ENCODE measurements at places on chromosomes 2 and 18. TPM values are rescaled to one million over a fixed set of nuclear protein-coding genes. Genes with fewer than 3 reads are reported as not detected.

TGFA gene
- total RNA-seq, result 4.9 TPM

NEURL3 gene
- total RNA-seq, result 4.3 TPM

ACMSD gene
- not detected for total RNA-seq

WDR35 gene
- 17.7 TPM for total RNA-seq

MYL12B gene
- 305 TPM for total RNA-seq

REEP1 gene
- 3.8 TPM for total RNA-seq

CAPN14 gene
- 0.16 TPM for total RNA-seq

PKDCC gene
- 95.4 TPM for total RNA-seq

ACSL3 gene
- 50.9 TPM for total RNA-seq

EHD3 gene
- total RNA-seq, result 10.1 TPM

ZDBF2 gene
- 14.9 TPM for total RNA-seq

ARHGEF33 gene
- total RNA-seq, result 1.9 TPM

PLCD4 gene
- total RNA-seq, result 2.6 TPM

DNER gene
- total RNA-seq, result 1.3 TPM

TUBA3E gene
- total RNA-seq, result not detected

ANKRD30BL gene
- total RNA-seq, result not detected

HOXD13 gene
- not detected for total RNA-seq

FHOD3 gene
- total RNA-seq, result 1.9 TPM

DPP4 gene
- total RNA-seq, result 17.3 TPM

DYSF gene
- 15.7 TPM for total RNA-seq

HOXD4 gene
- 5.6 TPM for total RNA-seq

THSD7B gene
- 3.3 TPM for total RNA-seq

GAD1 gene
- total RNA-seq, result 0.48 TPM

C18orf54 gene
- 2.3 TPM for total RNA-seq

ADAM17 gene
- total RNA-seq, result 65.9 TPM

ONECUT2 gene
- not detected for total RNA-seq

ANKRD36C gene
- total RNA-seq, result 54.7 TPM

AOX1 gene
- total RNA-seq, result 611 TPM

TMEM214 gene
- 41.1 TPM for total RNA-seq

TMEM17 gene
- total RNA-seq, result 2.3 TPM

CHN1 gene
- total RNA-seq, result 14.7 TPM

PRKAG3 gene
- not detected for total RNA-seq

RPRM gene
- total RNA-seq, result not detected
